T-helper 2 cell (primary cell): ENCODE measurements at places on chromosomes 5 and 9.

GRCh38 chr5:62707563-62707962 is 128.9 kb downstream of the LRRC70 start:
- no peak for DNase-seq

DNA sequence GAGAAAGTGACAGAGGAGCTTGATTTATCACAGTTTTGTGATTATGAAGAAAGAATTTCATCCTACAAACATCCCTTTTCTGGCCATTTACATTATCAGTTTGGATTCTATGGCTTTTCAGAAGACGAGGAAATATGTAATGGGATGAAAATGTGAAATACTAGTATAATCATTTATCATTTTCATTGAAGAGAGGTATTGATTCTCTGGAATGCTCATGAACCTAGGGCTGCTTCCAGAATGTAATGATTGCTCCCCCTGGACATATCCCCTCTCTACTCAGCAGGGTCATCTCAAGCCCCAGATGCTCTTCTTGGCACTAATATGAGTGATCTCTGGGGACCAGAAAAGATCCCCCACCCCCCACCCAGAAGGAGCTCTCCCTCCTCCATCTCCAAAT is 106.7 kb upstream of the ZNF618 start:
- no peak for DNase-seq

- DNase-seq = no peak
Observed at GRCh38 chr9:129173296-129174101, 4.6 kb downstream of the IER5L start.

- DNase-seq = no peak
Observed at GRCh38 chr5:167870055-167870454, 421.4 kb upstream of the WWC1 start.

- no peak for DNase-seq
Observed at GRCh38 chr9:94913550-94913949, 187.1 kb downstream of the AOPEP start.

DNA sequence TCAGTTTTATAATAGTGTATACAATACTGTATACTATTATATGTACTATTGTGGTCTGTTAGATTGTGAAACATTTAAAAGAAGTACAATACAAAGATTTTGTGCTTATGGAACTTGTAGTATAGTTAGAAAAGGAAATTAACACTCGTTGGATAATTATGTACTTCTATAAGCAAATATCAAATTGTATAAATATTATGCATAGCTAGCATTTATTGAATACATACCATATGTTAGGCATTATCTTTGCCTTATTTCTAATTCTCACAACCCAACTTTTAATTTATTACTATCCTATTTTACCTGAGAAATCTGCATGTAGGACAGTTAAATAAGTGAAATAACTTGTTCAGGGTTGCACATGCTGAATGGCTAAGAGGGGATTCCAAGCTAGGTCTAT is 37.5 kb downstream of the RAB3C start:
- no peak for DNase-seq

DNA sequence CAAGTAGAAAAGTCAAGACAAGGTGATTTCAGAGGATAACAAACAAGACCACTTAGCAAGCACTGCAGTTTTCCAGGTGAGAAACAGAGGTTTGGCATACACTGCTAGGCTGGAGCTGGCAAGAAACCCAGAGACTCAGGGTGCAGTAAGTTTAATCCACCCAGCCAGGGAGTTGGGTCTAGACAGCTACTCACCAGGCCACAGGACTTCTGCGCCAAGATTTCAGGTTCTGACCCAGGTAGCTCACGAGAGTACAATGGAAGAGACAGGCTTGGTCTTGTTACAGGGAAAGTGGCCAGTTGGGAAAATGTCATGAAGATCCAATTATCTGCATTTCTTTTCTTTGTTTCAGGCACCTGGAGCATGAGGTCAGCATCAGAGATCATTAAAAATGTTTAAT is 9.8 kb downstream of the SMIM23 start:
- no peak for DNase-seq

DNA sequence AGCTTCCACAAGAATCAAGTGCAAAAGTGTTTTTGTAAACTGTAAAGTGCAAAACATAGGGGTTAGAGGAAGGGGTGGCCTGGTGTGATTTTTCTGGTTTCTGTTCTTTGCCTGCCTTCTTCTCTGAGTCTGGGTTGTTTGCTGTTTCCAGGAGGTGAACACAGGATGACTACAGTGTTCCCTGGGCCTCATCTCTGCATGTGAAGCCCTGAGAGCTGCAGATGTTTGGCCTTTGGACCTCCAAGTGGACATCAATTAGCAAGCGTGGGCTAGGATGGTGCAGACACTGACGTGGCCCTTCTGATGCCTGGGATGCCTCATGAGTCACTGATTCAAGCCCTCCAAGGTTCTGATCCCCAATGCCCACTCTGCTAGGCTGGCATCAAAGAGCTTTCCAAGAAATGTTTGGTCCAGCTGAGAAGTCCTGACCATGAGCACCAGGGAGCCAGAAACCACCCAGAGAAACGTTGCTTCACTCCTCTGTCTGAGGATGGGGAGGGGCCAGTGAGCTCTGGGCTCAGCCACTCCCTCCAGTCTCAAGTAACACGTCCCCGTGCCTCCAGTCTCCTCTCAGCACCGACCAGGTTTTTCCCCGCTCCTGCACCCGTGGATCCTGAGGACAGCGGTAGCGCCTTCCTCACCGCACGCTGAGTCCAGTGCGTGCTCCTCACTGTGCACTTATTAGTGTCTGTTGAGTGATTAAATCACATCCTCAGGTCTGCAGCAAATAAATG is 7.6 kb downstream of the IL9 start:
- DNase-seq = no peak

- no peak for DNase-seq
Observed at GRCh38 chr5:103523319-103523718, 39.3 kb downstream of the NUDT12 start.

DNA sequence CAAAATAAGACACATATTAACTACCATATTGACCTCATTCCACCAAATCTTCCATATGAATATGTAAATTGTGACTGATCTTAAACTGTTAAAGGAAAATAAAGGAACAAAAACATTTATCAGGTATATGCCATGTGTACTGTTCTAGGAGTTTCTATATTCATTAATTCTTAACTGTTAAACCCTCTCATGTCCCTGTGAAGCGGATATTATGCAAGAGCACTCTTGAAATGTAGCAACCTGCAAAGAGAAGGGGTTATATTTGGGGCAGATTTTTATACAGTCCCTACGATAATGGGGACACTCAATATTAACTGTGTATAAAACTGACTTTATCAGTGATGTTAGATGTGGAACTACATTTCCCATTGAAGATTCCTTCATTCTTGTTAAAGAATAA is 184.9 kb upstream of the OR13F1 start:
- DNase-seq = no peak

DNA sequence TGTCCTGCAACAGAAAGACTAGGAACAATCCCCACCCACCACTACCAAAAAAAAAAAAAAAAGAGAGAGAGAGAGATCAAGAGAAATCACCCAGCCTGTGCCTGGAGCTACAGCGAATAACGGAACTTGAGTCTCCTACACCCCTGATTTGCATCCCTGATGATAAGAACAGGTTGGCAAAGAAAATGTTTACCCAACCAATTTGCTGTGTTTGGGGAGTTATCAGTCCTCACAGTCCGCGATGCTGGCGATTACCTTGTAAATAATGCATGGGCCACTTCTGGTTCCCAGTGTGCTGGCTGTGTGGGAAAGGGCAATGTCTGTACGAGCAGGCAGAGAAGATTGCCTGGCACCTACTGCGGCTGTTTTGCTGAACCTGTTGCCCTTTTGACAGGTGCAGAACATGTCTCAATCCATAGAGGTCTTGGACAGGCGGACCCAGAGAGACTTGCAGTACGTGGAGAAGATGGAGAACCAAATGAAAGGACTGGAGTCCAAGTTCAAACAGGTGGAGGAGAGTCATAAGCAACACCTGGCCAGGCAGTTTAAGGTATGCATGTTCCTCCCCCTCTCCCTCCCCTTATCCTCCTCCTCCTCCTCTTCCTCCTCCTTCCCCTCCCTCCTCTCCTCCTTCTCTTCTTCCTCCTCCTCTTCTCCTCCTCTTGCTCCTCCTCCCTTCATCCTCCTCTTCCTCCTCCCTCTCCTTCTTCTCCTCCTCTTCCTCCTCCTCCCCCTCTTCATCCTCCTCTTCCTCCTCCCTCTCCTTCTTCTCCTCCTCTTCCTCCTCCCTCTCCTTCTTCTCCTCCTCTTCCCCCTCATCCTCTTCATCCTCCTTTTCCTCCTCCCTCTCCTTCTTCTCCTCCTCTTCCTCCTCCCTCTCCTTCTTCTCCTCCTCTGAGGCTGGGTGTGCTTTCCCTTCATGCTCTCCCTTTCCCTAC is 8.3 kb downstream of the OLFM1 start:
- no peak for DNase-seq

DNA sequence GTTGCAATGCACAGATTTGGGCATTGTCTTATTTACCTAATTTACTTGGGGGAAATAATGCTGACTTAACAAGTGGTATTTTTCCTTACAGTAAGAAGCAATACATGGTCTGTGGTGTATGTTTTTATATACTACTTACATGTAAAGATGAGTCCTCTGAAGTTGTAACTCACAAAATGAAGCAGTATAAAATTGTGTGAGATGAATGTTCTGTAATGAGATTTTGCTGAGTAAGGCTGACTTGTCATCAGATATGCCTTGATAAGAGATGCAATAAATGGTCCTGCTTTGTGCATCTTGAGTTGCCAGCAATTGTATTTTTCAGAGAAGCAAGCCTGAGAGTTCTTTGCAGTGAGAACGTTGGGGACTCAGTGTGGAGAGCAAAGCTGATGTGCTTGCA is 92.2 kb upstream of the GNAQ start:
- no peak for DNase-seq

GRCh38 chr9:93346231-93347112 is 105.0 kb upstream of the FAM120A start:
- DNase-seq = no peak

DNA sequence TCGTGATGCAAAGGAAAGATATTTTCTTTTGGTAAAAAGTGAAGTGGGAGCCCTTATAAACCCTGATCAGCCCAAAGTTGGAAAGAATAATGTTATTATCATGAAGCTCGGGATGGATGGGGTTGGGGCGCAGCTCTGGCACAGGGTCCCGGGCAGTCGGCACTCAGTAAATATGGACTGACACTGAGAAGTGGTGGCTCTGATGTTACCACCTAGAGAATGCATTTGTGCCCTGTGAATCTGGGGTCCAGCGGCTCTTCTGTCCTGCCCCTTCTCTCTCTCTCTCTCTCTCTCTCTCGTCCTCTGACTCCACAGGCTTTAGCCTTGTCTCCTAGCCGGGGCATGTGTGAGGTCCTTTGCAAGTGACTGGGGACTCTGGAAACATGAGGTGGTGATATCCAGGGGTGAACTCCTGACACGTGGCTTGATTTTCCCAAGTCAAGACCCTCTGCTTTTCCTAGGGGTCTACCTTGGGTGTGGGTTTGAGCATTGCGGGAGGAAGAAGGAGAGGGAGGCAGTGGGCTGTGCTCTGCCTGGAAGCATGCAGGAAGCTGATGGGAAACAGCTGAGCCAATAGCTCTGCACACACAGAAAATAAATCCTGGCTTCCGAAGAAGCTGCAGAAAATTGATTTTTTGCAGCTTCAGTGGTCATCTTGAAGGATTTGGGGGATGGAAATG is 162.7 kb downstream of the MACROH2A1 start:
- no peak for DNase-seq

DNA sequence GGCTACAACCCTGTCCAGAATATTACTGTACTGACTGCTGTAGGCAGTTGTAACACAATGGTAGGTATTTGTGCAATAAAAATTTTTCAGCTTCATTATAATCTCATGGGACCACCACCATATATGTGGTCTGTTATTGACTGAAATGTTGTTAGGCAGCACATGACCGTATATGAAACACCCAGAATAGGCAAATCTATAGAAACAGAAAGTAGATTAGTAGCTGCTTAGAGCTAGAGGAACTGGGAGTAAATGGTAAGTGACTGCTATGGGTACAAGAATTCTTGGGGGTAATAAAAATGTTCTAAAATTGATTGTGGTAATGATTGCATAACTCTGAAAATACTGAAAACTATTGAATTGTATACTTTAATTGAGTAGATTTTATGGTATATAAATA is 185.7 kb downstream of the ESM1 start:
- DNase-seq = no peak

- DNase-seq = no peak
Observed at GRCh38 chr5:138339091-138339456, 1.0 kb downstream of the FAM53C start.

DNA sequence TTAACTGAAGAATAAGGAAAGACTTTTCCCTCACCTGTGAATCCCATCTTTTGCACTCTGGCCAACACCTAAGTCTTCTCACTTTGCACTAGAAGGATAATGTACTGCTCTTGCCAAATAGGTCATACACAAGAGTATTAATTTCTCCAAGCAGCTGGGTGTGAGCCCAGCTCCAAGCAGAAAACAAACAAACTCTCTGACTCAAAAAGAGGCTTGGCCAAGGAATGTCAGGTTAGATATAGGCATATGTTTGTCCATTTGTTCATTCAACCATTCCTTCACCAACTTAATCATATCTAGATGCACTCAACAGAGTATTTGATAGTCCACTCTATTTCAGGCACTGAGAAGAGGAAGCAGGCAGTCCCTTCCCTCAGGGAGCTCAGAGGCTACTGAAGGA is 84.4 kb downstream of the HTR4 start:
- DNase-seq = no peak

- no peak for DNase-seq
Observed at GRCh38 chr5:140609126-140609525, 23.8 kb downstream of the CD14 start.

GRCh38 chr5:141476132-141476911 is 556 bp downstream of the PCDHGC3 start:
- no peak for DNase-seq

DNA sequence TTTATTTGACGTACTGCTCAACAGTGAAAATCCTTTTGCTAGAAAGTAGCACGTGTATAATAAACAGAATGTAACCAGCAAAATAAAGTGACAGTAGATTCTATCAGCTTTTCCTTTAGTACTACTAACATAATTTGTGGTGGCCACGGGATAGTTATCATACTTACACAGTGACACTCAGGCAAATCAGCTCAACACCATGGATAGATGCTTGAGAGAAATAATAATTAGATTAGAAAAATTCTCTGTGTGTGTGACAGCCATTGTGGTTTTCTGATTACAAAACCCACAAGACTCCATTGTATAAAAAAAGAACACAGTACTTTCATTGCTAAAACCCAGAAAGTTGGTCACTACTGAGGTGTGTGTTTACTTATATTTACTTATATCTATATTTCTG is 101.1 kb downstream of the MUSK start:
- no peak for DNase-seq

GRCh38 chr5:149195337-149195887 is 54.1 kb downstream of the ABLIM3 start:
- no peak for DNase-seq

- DNase-seq = no peak
Observed at GRCh38 chr5:145579301-145579700, 255.8 kb downstream of the PRELID2 start.
